ENCODE measurements at places on chromosomes 16 and 17.
A peak's percentile ranks its signal among the peaks of the same experiment; 100 is the strongest.

DNA sequence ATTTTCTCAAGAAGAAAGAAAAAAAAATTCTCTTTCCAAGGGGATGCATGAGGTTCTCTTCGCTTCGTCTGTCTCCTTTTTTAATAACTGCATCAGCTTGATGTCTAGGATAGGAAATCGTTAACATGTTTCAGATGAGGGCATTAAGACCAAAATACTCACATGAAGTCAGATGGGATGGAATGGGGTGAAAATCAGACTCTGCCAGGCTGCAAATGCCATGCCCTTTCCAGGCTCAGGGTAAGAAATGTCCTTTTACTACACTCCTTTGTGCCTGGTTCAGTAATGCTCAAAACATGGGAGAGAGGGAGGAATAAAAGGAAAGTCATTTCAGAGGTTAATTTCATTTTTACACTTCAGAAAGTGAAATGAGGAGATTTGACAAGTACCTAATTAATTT lies 21.7 kb upstream of the ERCC4 start:
- no peak for DNase-seq

- DNase-seq, result no peak
Observed at GRCh38 chr16:81645266-81645694, 133.8 kb upstream of the PLCG2 start.

DNA sequence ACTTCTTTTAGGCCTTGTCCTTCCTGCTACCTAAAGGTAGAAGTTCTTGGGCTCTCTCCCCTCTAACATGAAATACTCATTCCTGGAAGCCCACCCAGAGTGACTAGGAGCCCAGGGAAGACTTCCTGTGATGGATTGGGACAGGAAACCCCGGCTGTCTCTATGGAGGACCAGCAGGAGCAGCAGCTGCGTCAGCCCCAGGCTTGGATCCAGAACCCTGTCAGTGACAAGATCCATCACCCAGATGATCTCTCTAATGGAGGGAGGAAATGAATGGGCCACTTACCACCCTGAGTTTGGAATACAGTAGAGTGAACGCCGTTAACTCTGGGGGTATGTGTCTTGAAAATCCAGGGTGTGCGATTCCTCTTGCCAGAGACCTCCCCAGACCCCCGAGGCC lies 195.7 kb upstream of the WSCD1 start:
- no peak for DNase-seq

DNA sequence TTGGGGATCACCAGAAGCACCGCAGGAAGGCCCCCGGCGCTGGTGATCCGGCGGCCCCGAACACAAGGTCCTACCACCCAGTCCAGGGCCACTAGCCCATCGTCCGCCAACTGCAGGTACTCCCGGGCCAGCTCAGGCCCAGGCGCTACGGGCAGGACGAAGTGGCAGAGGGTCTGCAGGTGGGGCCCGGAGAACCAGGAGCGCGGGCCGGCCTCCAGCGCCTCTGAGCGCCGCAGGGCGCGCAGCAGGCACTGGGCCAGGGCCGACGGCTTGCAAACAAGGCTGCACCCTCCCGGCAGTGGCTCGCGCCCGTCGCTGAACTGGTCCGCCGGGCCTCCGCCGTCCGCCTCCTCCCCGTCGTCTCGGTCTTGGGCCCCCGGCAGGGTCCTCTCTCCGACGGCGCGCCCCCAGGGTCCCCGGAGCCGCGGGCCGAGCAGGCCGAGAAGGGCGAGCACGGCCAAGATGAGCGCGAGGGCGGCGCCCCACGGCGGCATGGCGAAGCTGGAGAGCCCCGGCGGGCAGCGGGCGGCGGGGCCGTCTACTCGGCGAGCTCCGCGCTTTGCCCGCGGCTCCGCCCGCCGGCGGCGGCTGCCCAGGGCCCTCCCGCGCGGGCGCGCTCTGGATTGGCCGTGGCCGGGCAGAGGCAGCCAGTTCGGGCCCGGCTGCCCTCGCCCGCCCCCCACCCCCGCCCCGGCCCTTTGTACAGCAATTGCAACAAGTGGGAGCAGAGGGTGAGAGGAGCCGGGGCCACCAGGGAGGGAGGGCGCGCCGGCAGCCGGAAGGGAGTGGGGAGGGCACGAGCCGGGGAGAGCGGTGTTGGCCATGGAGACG lies at the start of gene ABHD15:
Gene ABHD15 (minus strand): TSS at position 565 of the 831 bp plus-strand sequence. CDS start 71 bp downstream, at position 494.
- peak; percentile 81 for DNase-seq

GRCh38 chr17:72176951-72177660 lies 56.3 kb downstream of the SOX9 start:
- DNase-seq, result peak; percentile 49

DNA sequence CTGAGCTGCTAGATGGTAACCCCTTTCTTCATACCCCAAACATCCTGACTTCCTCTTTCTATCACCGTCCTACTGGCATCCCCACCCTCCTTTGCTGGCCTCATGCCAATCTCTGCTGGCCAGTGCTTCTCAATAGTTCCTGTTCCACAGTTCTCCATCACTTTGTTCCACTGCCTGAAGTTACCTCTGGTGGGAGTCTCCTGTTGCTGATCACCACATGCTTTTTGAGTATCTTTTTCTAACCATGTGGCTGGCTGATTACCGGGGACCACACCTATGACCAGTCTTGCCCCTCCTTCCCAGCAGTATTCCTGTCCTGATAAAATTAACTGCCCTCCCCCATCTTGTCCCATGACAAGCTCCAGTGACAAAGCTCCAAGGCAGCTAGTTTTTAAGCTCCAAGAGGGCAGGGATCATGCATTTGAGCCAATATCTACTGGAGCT lies 380.4 kb upstream of the CCL2 start:
- no peak for DNase-seq

- no peak for DNase-seq
Observed at GRCh38 chr17:76710863-76711611, at the start of gene MXRA7. TSS of gene MXRA7 (minus strand) at chr17:76710965. CDS start at chr17:76710946, 19 bp downstream.

- DNase-seq, result peak; percentile 41
Observed at GRCh38 chr17:9050801-9051401, 29.6 kb downstream of the NTN1 start.

DNA sequence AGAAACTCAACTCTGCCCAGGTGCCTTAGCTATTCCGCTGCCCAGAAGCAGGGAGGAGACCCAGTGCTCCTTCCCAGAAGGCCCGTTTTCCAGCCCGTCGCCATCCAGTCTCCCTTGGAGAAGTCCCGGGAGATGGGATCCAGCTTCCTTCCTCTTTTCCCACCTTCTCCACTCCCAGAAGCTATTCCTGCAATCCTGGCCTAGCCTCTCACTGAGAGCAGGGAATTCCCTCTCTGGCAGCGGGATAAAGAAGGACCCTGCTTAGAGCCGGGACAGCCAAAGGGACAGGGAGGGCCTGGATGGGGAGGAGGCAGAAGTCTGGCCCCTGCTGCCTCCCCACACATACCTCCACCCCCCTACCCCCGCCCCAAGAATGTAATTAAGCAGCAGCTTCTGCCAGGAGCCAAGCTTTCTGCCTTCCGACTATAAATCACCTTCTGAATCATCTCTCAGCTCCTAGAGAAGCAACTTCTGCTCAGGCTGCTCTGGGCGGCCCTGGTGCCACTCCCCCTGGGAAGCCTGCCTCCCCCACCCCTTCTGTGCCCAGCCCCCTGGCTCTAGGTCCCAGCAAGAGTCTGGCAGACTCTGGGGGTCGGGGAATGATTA lies 6.4 kb downstream of the WNT3 start:
- no peak for DNase-seq

Data from H1 (cell line).